Left kidney (tissue), 8 donors: ENCODE measurements at places on chromosomes 2 and 18. TPM values are rescaled to one million over a fixed set of nuclear protein-coding genes. Genes with fewer than 3 reads are reported as not detected.

The ASXL3 gene
- polyA plus RNA-seq = 7.8 TPM

GRCh38 chr2:183798535-183798934, 674.3 kb downstream of the NUP35 start:
- DNase-seq = no peak

GRCh38 chr2:84865181-84865783, 15.6 kb downstream of the TRABD2A start:
- DNase-seq = no peak

The CGREF1 gene
- 5.4 TPM for polyA plus RNA-seq

The FAM210A gene
- 21.7 TPM for polyA plus RNA-seq

- no peak for DNase-seq
Observed at GRCh38 chr2:218123986-218124385, 1.8 kb upstream of the CXCR2 start.

DNA sequence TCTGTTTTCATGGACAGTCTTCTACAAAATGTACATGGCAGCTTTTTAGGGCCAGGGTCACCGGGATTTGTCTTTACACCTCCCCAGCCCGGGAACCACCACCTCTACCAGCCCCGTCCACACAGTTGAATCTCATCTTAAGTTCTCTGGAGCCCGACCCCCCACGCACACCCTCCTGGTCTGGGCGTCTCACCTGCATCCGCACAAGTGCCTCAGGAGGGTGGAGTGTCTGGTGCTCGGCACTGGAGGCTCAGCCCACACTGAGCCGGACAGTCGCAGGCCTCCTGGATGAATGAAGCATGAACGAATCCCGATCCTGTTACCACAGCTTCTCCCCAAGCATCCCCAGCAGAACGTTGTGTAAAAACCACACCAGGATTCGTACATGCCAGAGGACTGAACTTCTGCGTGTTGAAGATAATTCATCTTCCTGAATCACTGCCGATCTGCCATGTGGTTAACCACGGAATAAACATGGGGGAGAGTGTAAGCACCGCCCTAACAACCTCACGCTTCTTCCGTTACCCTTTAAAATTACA, 162.0 kb downstream of the RTP5 start:
- no peak for DNase-seq

GRCh38 chr2:106122157-106122556, 71.9 kb downstream of the UXS1 start:
- no peak for DNase-seq
